ENCODE measurements at places on chromosomes 6 and 20.

DNA sequence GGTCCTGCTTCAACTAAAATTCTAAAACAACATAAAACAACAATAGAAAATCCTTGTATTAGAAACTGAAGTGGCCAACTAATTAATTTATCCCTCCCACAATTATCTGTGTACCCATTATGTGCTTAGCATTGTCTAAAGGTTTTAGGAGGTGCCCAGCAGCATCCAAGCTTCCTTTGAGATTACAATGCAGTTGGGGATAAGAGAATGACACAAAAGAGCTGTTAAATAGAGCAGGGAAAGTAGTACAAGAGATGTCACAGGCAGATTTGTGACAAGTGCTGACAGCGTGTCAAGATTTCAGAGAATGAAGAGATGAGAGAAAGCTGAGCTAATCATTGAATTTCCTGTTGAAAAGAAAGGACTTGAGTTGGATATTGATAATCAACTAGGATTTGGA is 204.8 kb downstream of the OTOR start:
- DNase-seq = no peak

DNA sequence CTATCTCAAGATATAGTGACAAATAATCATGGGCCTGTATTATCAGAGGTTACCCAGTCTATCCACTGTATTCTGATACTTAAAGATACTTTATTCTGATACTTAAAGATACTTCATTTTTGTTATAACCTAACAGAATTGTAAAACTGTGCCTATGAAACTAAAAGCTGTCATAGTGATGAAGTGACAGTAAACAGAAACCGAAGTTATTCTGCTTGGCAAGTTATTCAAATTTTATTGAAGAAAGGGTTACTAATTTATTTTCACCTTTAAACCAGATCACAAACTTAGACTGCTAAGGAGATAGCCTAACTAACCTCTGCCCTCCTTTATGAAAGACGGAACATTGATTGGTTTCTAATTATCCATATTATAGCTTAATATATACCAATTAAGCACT is 604.6 kb upstream of the IMPG1 start:
- no peak for DNase-seq

DNA sequence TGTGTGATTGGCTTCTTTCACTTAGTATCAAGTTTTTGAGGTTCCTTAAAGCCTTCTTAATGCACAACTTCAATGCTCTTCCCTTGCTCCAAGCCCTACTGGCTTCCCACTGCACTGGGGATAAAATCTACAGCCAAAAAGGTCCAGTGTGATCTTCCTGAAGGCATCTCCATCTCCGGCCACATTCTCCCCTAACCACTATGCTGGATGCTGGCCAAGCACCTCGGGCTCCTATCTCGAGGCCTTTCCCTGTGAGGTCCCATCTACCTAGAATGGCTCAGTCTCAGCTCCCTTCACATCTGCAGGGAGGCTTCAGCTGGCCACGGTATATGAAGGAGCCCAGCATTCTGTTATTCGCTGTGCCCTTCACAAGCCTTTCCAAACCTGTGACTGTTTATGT is 48.1 kb downstream of the CNKSR3 start:
- DNase-seq = no peak

DNA sequence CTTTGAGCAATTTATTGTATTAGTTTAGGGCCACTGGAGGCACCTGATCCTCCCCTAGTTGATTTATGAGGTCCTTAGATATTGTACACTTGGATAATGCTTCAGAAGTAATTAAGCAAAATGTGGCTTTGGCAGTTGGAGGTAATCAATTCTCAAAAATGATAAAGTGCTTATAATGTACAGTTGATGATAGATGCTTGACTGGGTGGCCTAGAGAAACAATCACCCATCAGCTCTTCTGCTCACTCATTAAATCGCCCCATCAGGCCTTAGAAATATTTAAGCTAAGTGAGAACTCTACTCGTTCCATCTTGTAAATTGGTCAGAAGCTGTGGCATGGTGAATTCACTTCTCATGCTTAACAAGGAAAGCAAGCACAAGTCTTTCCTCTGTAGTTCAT is 349.9 kb downstream of the SAMD5 start:
- DNase-seq = no peak

GRCh38 chr6:166667796-166668610 is 41.0 kb upstream of the RPS6KA2 start:
- DNase-seq = no peak
